ENCODE measurements at places on chromosomes 3 and 15.

- no peak for DNase-seq
Measured at GRCh38 chr3:88433568-88433967, 283.8 kb downstream of the C3orf38 start.

DNA sequence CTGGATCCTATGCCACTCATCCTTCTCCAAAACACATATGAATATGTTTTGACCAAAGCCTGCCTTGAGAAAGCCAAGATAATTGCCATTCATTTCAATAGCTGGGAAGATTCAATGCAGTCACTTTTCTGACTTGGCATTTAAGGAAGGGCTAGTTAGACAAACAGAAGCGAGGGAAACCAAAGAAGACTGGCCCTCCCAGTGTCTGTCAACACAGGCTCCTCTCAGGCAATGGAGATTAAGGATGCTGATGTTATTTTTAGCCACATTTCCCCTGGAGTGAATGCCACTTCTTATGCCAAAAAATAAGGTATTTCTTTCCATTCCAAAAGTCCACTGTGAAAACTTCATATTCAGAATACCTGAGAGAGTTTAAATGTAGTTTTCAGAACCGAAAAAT lies 101.7 kb downstream of the P3H2 start:
- DNase-seq, result no peak

- DNase-seq, result no peak
Measured at GRCh38 chr3:30347679-30348216, 258.7 kb upstream of the TGFBR2 start.

GRCh38 chr15:94893091-94893490 lies 661.7 kb downstream of the MCTP2 start:
- no peak for DNase-seq

- no peak for DNase-seq
Measured at GRCh38 chr3:56886314-56886713, 84.6 kb upstream of the ARHGEF3 start.

- DNase-seq, result no peak
Measured at GRCh38 chr15:82178061-82178460, 84.5 kb downstream of the EFL1 start.

DNA sequence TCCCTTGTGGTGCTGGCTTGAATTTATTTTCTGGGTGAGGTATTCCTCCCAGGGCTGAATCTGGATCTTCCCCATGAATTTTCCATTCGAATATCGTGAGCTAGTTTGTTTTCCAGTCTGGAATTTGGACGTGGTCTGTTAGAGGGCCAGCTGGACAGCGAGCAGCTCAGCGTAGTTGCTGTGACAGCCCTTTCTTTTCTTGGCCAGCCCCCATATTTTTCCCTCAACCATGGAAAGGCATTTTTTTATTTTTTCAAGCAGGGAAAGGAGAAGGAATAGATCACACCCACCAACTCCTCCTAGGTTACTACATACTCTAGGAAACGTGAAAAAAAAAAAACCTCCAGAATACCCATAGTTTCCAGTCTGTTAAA lies 152.0 kb downstream of the KLHL25 start:
- no peak for DNase-seq

- DNase-seq, result no peak
Measured at GRCh38 chr3:158777161-158777873, 24.5 kb upstream of the MFSD1 start.

DNA sequence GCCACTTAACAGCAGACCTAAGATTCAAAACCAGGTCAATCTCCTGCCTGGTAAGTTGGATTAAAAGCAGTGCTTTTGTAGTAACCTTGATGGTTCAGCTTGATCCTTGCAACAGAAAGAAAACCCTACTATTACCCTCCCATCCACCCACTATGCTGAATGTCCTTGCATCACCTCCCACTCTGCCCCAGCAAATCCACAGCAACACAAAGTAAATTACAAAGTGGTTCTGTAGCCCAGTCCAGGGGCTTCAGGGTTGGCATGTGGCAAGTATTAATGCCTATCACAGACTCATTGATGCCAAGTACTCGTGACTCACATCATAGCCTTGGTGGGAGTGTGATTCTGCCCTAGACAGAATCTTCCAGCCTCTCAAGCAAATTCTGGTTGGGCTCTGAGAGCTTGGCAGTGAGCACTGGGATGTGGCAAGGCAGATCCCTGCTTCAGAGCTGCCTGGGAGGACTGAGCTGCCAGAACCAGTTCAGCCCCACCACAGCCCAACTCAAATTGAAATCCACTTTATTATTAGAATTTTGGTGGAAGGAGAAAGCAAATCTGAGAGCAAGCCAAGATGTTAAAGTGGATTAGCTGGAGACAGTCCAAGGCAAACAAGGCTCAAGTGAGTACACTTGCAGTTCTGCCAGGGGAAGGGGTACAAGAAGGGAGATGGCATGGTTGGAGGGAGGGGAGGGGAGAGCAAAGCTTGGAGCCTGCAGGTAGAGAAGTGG lies 225.8 kb upstream of the UMPS start:
- no peak for DNase-seq

DNA sequence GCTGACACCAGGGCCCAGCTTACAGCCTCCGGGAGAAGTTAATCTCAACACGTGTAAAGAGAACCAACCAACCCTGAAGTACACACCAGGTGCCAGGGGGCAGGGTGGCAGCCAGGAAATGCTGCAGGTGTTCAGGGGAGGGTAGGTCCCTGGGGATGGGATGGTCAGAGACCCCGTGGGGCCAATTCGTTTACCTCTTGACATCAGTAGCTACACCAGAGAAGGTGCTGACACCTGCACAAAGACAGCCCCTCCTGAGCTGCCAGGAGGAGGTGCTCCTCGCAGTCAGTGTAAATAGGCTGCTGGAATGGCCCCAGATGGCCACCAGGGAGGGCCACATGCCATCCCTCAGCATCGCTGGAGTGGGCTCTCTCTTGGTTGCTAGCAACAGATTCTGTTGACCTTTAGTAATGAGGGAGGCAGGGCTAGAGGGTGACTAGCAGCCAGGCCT lies 52.8 kb downstream of the CORO2B start:
- DNase-seq, result no peak

GRCh38 chr3:177595530-177596188 lies 398.4 kb upstream of the TBL1XR1 start:
- no peak for DNase-seq

DNA sequence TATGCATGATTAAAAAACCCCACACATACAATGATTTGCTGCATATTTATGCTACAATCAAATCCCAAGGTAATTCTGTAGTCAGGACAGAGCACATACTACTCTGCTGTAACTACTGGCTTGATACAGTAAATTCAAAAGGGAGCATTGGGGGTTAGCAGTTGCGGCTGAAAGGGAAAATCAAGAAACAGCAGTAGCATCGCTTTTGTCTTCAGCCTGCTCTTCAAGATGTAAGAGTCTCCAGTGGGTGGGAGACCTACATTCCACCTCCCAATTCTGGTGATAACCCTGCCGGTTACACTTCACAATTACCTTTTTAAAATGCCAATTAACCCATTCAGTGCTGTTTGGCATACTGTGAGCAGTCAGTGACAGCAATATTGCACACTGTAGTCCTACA lies 259.4 kb downstream of the NR2F2 start:
- no peak for DNase-seq

- DNase-seq, result no peak
Measured at GRCh38 chr3:72054976-72055375, 270.0 kb upstream of the PROK2 start.

- no peak for DNase-seq
Measured at GRCh38 chr15:43118829-43119228, 13.0 kb upstream of the UBR1 start.

DNA sequence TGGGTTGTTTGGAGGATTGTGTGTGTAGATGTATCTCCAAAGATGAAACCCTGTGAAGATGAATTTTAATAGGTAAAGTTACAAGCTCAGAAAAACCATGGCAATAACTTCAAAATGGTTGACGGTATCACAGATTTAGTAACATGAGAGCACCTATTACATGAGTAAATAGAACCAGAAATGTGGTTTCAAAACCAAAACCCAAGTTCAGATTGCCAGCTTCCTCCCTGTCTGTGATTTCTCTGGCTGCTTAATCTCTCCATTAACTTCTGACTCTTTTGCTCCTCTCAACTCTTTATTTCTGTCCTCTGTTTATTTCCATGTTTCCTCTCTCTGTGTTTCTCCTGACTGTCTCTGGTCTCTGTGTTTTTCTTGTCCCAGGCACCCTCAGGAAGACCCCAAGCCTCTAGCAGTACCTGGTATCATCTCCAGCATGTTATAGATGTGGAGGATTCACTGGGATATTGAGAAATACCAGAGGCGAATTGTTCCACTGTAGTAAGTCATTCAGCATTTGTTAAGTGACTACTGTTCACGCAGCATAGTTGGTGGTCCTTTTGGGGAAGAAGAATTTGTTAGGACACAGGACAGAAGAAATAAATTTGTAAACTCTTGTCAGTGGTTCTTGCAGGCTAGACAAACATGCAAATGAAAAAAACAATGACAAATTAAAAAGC lies 138.8 kb downstream of the BBX start:
- DNase-seq, result no peak

Measured in stimulated activated effector memory CD8-positive, alpha-beta T cell treated with anti-CD3 and anti-CD28 coated beads, Interleukin-12 subunit alpha, Interleukin-12 subunit beta, amount 100 ng/mL, for 72 hours (primary cell).